ENCODE measurements at places on chromosomes 7 and 10.

DNA sequence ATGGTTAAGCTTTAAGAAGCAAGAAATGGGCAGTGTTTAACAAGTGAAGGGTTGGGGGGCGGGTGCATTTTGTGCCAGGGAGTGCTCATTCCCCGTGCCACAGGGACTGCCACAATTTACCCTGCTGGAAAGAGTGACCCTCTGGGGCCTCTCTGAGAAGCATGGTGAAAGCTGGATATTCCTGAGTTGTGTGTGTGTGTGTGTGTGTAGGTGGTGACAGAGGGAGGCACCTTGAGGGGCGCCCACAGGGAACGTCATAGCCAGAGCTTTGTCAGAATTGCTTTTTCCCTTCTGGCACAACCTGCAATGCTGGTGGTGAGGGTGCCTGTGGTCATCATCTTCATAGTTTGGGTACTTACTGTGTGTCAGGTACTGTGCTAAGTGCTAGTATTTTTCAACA lies 2.5 kb upstream of the WDR86 start:
- no peak for DNase-seq

DNA sequence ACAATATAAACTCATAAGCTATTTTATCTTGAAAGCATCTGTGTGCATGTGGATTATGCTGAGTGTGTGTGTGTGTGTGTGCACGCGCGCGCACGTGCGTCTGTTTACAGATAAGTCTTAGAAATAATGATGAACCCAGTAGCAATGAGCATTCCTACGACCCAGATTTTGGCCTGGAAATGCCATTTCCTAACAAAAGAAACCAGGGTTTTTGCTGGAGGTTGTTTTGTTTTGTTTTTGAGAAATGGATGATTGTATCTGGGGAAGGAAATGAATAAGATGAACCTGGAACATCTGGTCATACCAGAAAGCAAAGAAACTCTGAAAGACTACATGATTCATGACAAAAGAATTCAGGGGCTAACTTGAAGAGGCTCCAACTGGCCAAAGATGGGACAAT lies 22.1 kb upstream of the LMOD2 start:
- no peak for DNase-seq

- no peak for DNase-seq
Measured at GRCh38 chr7:17934094-17934493, 6.2 kb downstream of the SNX13 start.

GRCh38 chr10:95168694-95169093 lies 25.3 kb upstream of the ACSM6 start:
- no peak for DNase-seq
